Muscle of arm (tissue), 14 donors: ENCODE measurements at places on chromosomes 16 and 17. TPM values are rescaled to one million over a fixed set of nuclear protein-coding genes. Genes with fewer than 3 reads are reported as not detected.

- no peak for DNase-seq
Measured at GRCh38 chr16:50950955-50951354, 200.1 kb downstream of the SALL1 start.

DNA sequence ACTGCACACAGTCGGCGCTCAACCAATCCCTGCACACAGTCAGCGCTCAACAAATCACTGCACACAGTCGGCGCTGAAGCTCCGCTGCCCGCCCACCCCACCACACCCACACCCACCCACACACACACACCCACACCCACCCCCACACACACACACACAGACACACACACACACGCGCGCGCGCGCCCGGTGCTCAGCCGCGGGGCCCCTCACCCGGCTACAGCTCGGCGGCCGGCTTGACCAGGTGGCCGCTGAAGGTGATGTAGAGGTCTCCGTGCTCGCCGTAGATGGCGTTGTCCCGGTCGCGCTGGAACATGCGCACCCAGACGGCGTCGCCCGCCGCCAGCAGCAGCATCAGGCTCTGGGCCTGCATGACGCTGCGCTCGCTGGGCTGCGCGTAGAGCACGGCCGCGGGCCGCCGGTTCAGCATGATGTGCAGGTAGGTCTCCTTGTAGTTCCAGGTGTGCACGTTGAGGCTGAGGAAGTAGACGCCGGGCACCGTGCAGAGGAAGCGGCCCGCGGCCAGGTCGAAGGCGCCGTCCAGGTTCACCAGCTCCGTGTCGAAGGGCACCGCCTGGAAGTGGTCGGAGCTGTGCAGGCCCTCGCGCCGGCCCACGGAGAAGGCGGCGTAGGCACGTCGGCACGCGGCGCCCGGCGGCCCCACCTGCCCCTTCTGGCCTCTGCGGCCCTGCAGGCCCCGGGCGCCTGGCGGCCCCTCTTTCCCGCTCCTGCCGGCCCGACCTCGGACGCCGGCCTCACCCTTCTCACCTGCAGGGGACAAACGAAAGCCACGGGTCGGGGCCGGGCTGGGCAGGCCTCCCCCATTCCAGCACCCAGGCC, 2.5 kb downstream of the C1QTNF8 start:
- DNase-seq = no peak

DNA sequence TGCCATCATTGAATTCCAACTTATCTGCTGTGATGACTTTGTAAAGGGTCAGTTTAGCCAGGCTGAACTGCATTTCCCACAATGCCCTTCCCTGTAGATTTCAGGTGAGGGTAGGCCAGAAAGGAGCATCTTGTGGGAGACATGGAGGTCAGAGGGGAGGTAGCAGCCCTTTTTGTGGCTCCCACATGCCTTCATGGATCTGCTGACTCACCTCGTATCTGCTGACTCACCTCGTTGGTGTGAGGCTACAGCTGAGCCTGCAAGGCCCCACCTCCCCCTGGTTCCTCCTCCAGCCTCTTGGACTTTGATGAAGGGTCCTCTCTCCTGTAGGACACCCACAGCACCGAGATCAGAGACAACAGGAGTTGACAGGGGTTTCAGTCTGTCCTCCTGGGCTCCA, 102.5 kb downstream of the SALL1 start:
- DNase-seq = no peak

DNA sequence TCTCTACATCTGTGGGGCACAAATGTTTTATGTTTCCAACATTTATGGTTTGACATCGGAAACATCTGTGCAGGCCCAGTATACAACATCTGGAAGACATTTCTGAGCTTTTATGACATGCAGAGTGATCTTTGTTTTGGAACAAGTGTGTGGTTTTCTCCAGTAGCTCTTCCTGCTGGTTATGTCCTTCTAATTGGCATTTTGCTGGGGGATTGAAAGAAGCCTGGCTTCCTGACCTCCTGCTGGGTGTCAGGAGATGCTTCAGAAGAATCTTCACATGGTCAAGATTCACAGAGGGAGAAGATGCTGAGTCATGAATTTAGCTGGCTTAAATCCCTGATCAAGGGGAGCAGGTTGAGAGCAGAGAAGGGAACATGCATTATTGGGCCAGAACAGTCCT, 279.5 kb upstream of the MYOCD start:
- DNase-seq = peak; percentile 33

GRCh38 chr17:29572691-29573557, 4.4 kb downstream of the TP53I13 start:
- peak; percentile 60 for DNase-seq

Gene KCTD19
- 0.56 TPM for polyA plus RNA-seq

DNA sequence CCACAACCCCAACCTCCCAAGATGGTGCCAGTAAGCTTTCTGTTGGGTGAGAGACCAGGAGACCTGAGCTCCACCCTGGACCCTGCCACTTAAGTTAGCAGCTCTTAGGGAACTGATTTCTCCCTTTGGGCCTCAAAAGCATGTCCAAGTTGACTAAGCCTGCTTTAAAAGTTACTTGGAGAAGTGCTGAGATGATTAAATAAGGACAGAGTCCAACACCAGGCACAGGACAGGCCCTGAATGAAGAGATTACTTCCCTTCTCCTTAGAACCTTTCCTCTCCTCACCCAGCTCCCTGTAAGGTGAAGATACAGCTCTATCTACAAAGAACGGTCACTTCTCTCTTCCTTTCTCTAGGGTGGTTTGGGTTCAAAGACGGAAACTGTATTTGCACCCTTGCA, 162.6 kb downstream of the XYLT1 start:
- DNase-seq = no peak

Gene MYH10
- polyA plus RNA-seq = 46.1 TPM

- DNase-seq = no peak
Measured at GRCh38 chr16:48540222-48540900, 69.6 kb downstream of the N4BP1 start.

GRCh38 chr17:65694601-65695000, 133.2 kb upstream of the AXIN2 start:
- no peak for DNase-seq

Gene GAS2L2
- not detected for polyA plus RNA-seq

DNA sequence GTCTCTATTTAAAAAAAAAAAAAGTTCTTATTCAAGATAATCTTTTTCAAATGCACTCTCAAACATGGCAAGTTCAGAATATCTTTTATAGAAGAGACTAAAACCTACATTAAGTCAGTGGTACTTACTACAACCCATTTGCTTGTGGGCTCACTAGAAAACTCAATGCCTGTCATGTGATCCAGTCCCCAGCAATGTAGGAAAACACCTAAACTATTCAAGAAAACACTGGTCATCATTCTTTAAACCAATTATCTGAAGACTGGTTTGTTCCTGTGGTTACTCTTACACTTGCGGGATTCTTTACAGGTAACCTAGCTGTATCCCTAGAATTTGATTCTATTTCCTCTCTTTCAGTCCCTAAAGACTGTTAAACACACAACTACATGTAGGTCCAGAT, 19.6 kb downstream of the MED13 start:
- no peak for DNase-seq

- DNase-seq = peak; percentile 87
Measured at GRCh38 chr17:41801374-41802271, 10.1 kb downstream of the P3H4 start.

- DNase-seq = no peak
Measured at GRCh38 chr16:28193530-28194423, 18.0 kb downstream of the XPO6 start.

DNA sequence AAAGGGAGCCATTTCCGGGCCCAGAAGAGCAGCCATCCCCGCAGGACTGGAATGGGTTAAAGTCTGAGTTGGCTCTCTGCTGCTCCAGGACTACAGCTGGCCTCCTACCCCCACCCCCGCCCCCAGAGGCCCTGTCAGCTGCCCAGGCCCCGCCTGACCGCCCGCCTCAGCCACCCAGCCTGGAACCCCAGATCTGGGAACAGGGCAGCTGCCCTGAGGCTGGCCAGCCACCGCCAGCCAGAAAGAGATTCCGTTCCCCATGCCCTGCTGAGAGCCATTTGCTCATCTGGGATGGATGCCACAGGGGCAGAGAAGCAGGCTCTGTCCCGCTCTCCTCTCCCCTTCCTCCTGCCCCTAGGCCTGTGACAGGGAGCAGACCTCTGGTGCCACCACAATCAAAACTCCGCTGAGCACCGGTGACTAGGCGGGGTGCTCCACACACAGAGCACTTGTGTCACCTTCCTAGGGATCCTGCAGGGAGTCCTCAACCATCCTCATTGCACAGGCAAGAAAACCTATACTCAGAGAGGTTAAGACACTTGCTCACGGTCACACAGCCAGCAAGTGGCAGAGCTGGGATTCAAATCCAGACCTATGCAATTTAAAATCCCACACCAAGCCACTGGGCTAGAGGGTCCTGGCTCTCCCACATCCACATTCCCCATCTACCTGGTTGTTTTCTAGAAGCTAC, 44.1 kb downstream of the ZNF423 start:
- peak; percentile 56 for DNase-seq

GRCh38 chr16:81837312-81837751, 58.2 kb downstream of the PLCG2 start:
- no peak for DNase-seq

Gene RASD1
- polyA plus RNA-seq = 6.4 TPM

- no peak for DNase-seq
Measured at GRCh38 chr16:21211486-21211885, at the start of gene ZP2. Gene ZP2 (minus strand): TSS chr16:21211574. CDS start chr16:21211547, 27 bp downstream.

Gene CCL3
- 6.2 TPM for polyA plus RNA-seq

Gene NUPR1
- polyA plus RNA-seq = 29.6 TPM

Gene GLIS2
- polyA plus RNA-seq = 19.7 TPM

Gene IQCK
- polyA plus RNA-seq = 13.8 TPM

DNA sequence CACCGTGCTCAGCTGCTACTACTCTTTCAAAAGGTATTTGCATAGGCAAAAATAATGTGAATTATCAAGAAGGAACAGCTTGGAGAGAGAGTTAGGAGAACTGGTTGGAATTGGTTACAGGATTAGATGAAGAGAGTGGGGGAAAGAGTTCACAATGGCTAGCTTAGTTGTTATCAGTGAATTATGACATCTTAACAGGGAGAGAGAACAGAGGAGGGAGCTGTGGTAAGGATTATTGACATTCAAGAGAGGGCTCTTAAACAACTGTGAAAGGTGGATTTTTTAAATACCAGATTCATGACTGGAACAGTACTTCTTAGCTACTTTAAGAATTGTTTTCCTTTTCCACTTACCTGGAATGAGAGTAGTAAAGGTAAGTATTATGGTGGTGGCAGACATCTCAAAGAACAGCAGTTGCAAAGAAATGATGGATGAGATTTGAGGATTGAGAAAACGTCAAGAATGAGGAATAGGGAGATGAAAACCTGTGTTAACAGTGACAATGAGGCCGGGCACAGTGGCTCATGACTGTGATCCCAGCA, 43.9 kb upstream of the SLC5A11 start:
- DNase-seq = no peak

GRCh38 chr16:68408967-68409366, 39.3 kb downstream of the SMPD3 start:
- no peak for DNase-seq

GRCh38 chr16:2179107-2179501, 17.3 kb downstream of the CASKIN1 start:
- no peak for DNase-seq

Gene CCL1
- polyA plus RNA-seq = not detected

- peak; percentile 98 for DNase-seq
Measured at GRCh38 chr16:14285513-14286367, 214.6 kb downstream of the MRTFB start.

DNA sequence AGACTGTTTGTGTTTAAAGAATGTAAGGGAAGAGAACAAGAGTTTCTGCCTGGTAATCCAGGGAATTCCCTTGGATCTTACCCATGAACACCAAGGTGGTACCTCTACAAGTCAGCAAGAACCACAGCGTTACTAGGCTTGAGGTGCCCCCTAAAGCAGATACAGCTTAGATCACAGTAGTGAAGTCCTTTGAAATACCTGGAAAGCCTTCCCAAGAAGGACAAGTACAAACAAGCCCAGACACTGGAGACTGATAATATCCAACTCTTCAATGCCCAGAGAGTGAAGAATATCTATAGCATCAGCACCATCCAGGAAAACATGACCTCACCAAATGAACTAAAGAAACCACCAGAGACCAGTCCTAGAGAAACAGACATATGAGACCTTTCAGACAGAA, 3.8 kb upstream of the APPBP2 start:
- no peak for DNase-seq

Gene HBA1
- polyA plus RNA-seq = 13,335 TPM

DNA sequence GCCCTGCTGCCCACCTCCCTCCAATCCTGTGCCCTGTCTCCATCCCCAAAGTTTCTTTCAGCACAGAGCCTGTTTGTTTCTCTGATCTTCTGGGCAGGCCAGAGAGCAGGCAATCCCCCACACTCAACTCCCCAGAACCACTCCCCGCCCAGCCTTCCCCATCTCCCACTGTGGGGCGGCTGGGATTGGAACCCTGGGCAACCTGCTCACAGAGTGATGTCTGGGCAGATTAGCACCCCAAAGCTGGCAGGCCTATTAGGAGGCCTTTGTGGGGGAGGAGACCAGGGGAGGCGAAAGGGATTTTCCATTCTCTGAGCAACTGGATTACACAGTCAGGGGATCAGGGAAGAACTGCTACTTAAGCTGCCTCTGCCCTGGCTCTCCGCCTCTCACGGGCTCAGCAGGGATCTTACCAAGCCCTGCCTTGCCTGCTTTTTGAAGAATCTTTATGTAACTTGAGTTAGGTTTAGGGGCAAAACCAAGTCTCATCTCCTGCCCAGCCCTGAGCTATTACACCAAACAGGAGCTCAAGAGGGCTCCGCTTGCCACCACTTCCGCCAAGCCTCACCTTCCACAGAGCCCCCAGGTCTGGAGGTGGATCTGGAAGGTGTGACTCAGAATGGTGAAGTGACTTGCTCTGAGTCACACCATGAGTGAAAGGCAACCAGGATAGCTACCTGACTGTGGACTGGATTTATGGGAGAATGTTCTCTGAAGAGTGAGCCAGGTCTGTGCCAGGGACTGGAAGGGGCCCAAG, 16.0 kb upstream of the LHX1 start:
- DNase-seq = no peak

- DNase-seq = no peak
Measured at GRCh38 chr17:43540821-43541674, 5.1 kb downstream of the ETV4 start.

Gene FADS6
- not detected for polyA plus RNA-seq

GRCh38 chr17:81870131-81870980, 781 bp downstream of the ARHGDIA start:
- no peak for DNase-seq

- DNase-seq = no peak
Measured at GRCh38 chr17:29749045-29749825, 126.5 kb upstream of the CORO6 start.

DNA sequence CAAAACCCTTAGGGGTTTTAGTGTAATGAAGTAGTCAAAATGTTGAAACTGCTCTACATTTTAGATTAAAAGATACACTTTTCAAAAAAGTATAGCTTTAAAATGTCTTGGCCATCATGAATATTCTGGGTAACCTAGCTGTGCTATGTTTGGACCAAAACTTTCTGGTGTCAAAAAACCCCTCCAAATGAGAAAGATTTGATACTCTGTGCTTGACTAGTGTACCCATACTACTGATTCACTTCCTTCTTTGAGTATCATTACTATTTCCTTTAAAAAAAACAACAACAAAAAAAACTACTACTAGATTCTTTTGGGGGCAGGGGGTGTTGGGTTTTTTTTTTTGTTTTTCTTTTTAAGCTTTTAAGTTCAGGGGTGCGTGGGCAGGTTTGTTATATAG, 37.3 kb downstream of the PTRH2 start:
- no peak for DNase-seq
